Endodermal cell (in vitro differentiated cells): ENCODE measurements at places on chromosomes 7 and 10. TPM values are rescaled to one million over a fixed set of nuclear protein-coding genes. Genes with fewer than 3 reads are reported as not detected.
A peak's percentile ranks its signal among the peaks of the same experiment; 100 is the strongest.

- H3K36me3 ChIP-seq = no peaks in the 10 kb centered on the region
- H3K27me3 ChIP-seq = peaks cover 8% of the 10 kb centered on the region
- H3K4me1 ChIP-seq = no peaks in the 10 kb centered on the region
- no peak overlapping the region for H3K27ac ChIP-seq
Measured at GRCh38 chr7:143005632-143006260, 21.2 kb downstream of the OR9A2 start.

GRCh38 chr10:20922033-20922432 lies 24.9 kb upstream of the NEBL start:
- no peaks in the 10 kb centered on the region for H3K27me3 ChIP-seq
- H3K4me3 ChIP-seq = no peak overlapping the region
- H3K36me3 ChIP-seq = no peaks in the 10 kb centered on the region
- peaks cover 2% of the 10 kb centered on the region for H3K4me1 ChIP-seq
- no peak for DNase-seq
- no peak overlapping the region for H3K27ac ChIP-seq

DNA sequence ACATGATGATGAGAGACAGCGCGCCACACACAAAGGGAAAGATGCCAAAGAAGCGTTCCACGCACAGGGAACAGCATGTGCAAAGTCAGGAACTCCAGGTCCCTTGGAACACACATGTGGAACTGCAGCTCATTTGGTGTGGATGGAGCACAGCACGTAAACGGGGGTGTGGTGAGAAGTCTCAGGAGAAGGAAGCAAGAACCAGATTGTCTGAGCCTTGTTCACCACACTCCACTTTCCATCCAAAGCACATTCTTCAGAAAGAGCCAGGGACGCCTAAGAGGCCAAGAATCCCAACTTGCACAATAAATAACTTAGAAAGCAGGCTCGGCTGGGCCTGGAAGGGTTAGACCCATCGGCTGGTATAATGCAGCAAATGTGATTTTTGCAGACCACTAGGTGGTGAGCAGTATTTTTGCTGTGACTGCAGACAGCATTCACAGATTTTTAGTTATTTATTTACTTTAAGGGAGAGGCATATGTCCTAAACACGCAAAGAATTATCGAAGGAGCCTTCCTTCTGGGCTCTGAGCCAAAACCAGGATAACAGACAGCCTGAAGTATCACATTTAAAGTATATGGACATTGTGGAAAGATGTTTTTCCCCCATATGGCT lies 27.9 kb upstream of the ASCC1 start:
- no peak overlapping the region for H3K4me3 ChIP-seq
- DNase-seq = no peak
- H3K36me3 ChIP-seq = no peaks in the 10 kb centered on the region
- H3K27me3 ChIP-seq = no peaks in the 10 kb centered on the region
- peaks cover 21% of the 10 kb centered on the region for H3K4me1 ChIP-seq

GRCh38 chr7:98733036-98733435 lies 116.0 kb downstream of the NPTX2 start:
- no peaks in the 10 kb centered on the region for H3K4me1 ChIP-seq
- H3K4me3 ChIP-seq = no peak overlapping the region
- peak; percentile 94 for DNase-seq
- H3K36me3 ChIP-seq = no peaks in the 10 kb centered on the region
- H3K27me3 ChIP-seq = no peaks in the 10 kb centered on the region

DNA sequence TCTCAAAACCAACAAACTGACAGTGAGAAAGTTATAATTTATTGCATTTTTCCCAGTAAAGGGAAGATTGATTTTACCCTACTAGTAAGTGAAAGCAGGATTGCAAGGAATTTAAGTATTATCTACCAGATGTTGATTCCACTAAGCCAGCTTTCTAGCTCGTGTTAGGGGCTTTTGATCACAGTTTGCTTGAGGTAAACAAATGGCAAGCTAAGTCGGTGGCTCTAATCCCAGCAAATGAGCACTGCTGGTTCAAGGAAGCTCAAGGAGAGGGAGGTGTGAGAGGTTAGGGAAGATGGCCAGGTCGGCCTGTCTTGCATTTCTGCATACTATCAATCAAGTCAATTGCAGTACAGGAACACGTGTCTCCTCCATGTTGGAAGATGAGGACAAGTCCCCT lies 448.7 kb upstream of the POM121L12 start:
- no peak overlapping the region for H3K27ac ChIP-seq
- no peaks in the 10 kb centered on the region for H3K36me3 ChIP-seq
- peak; percentile 74 for DNase-seq
- peaks cover 5% of the 10 kb centered on the region for H3K4me1 ChIP-seq
- peaks cover 75% of the 10 kb centered on the region for H3K27me3 ChIP-seq

Gene SPDYE1
- 0.15 TPM in 1 of 2 replicates, not detected in the other for total RNA-seq

Gene TFEC
- total RNA-seq = not detected in 2 replicates

- no peak overlapping the region for H3K4me3 ChIP-seq
- H3K36me3 ChIP-seq = no peaks in the 10 kb centered on the region
- DNase-seq = peak; percentile 82
- no peaks in the 10 kb centered on the region for H3K27me3 ChIP-seq
- no peak overlapping the region for H3K27ac ChIP-seq
Measured at GRCh38 chr10:78634389-78634815, 434.4 kb upstream of the ZMIZ1 start.

- H3K4me1 ChIP-seq = peaks cover 11% of the 10 kb centered on the region
- peak; percentile 17 for DNase-seq
- peaks cover 51% of the 10 kb centered on the region for H3K36me3 ChIP-seq
- no peak overlapping the region for H3K27ac ChIP-seq
- H3K27me3 ChIP-seq = no peaks in the 10 kb centered on the region
- no peak overlapping the region for H3K4me3 ChIP-seq
Measured at GRCh38 chr7:50674896-50675835, 107.5 kb downstream of the GRB10 start.

Gene SLC4A2
- 284 to 295 TPM (median 290 TPM) in 3 replicates for total RNA-seq

DNA sequence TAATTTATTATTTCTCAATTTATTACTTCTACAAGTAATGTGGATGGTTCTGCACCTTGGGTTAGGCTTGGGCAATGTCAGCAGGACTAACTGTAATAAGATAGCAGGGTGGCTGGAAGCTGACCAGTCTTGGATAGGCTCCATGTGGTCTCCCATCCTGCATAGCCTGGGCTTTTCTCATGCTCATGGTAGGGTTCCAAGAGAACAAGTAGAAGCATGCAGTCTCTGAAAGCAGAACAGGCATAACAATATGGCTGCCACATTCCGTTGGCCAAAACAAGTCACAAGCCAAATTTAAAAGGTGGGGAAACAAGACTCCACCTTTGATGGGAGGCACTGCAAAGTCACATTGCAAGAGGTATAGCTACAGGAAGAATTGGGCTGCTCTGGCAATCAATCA lies 98.6 kb upstream of the MDFIC start:
- no peaks in the 10 kb centered on the region for H3K4me1 ChIP-seq
- DNase-seq = peak; percentile 48
- no peak overlapping the region for H3K27ac ChIP-seq

- no peak overlapping the region for H3K4me3 ChIP-seq
- H3K27me3 ChIP-seq = peaks cover 11% of the 10 kb centered on the region
- DNase-seq = no peak
- no peak overlapping the region for H3K27ac ChIP-seq
- H3K36me3 ChIP-seq = no peaks in the 10 kb centered on the region
Measured at GRCh38 chr10:26887611-26888215, 27.0 kb upstream of the ABI1 start.

DNA sequence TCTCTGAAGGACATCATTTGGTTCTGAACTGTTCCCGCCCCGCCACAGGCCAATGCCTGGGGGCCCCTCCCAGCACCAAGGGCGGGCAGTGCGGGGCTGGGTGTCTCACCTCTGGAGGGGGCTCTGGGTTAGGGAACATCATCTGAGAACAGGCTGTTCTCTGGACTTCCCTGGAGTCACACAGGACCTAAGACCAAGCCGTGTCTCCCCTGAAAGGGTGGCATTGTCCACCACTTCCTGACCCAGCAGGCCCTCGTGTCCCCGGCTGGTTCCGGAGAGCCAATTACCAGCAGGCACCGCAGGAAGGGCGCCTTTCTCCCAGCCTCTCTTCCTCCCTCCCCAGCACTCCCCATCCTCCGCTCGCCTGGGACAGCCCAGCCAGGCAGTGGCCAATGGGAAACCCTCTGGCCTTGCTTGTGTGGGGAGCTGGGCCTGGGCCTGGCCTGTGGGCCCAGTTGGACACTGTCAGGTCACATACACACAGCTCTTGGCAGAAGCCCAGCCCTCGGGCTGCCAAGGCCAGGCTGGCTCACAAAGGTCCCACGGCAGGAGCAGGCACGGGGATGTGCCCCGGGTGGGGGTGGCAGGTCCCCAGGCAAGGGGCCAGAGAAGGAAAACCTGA lies 119.5 kb downstream of the SPDYE5 start:
- no peak overlapping the region for H3K4me3 ChIP-seq
- peaks cover 13% of the 10 kb centered on the region for H3K36me3 ChIP-seq
- no peaks in the 10 kb centered on the region for H3K27me3 ChIP-seq
- peak; percentile 87 for DNase-seq
- H3K4me1 ChIP-seq = no peaks in the 10 kb centered on the region
- peak overlapping the region; percentile 60 for H3K27ac ChIP-seq

- no peak overlapping the region for H3K27ac ChIP-seq
- no peaks in the 10 kb centered on the region for H3K36me3 ChIP-seq
- no peaks in the 10 kb centered on the region for H3K4me1 ChIP-seq
- no peak overlapping the region for H3K4me3 ChIP-seq
- H3K27me3 ChIP-seq = peaks cover 22% of the 10 kb centered on the region
Measured at GRCh38 chr7:117098457-117098856, 145.2 kb downstream of the ST7 start.

Gene ADCY1
- 8.8 to 19.5 TPM (median 18.5 TPM) in 3 replicates for total RNA-seq

Gene NIPSNAP2
- total RNA-seq = 62.2 to 66.4 TPM (median 63.5 TPM) in 3 replicates

GRCh38 chr7:117790731-117791130 lies 82.5 kb downstream of the CTTNBP2 start:
- no peaks in the 10 kb centered on the region for H3K4me1 ChIP-seq
- H3K4me3 ChIP-seq = no peak overlapping the region
- H3K36me3 ChIP-seq = no peaks in the 10 kb centered on the region
- no peaks in the 10 kb centered on the region for H3K27me3 ChIP-seq
- no peak overlapping the region for H3K27ac ChIP-seq
- no peak for DNase-seq

Gene RPEL1
- total RNA-seq = not detected in 3 replicates

DNA sequence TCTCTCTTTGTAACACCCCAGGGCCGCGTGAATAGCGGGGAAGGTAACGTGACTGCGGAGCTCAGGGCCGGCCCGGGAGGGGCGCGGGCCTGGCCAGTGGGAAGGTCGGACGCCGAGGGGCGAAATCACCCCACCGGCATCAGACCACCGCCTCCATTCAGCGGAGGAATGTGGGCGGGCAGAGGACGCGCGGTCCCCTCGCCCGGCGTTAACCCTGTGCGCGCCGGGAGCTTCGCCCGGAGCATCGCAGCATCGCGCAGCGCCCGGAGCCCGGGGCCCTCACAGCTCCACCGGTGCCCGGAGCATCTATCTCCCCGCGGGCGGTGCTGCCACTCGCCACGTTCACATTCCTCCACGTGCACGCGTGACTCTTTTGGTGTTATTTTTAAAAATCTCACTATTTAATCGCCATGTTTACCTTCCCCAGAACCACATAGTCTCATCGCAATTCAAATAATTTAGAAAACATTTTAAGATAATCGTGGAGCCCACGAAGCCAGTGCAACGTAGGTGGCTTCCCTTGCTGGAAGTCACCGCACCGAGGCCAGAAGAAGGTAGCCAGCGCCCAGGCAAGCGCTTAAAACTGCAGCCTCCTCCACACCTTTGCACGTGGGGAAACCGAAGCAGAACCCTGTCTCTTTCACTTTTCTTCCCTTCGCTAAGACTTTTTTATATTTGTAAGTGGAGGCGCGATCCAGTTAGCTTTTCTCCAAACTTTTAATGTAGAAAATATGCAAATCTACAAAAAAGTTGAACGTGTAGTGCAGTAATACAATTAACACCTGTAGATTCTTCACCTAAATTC lies 21.8 kb downstream of the FGFBP3 start:
- H3K4me1 ChIP-seq = peaks cover 13% of the 10 kb centered on the region
- no peaks in the 10 kb centered on the region for H3K27me3 ChIP-seq
- no peaks in the 10 kb centered on the region for H3K36me3 ChIP-seq

- DNase-seq = peak; percentile 61
- H3K27me3 ChIP-seq = no peaks in the 10 kb centered on the region
- no peaks in the 10 kb centered on the region for H3K4me1 ChIP-seq
- H3K27ac ChIP-seq = peak overlapping the region; percentile 94
- H3K4me3 ChIP-seq = no peak overlapping the region
Measured at GRCh38 chr10:55410415-55410885, 609.4 kb upstream of the PCDH15 start.

Gene DUS4L
- 12.7 to 18.0 TPM (median 15.9 TPM) in 3 replicates for total RNA-seq

- no peak overlapping the region for H3K4me3 ChIP-seq
- peaks cover 12% of the 10 kb centered on the region for H3K4me1 ChIP-seq
- H3K27me3 ChIP-seq = no peaks in the 10 kb centered on the region
- DNase-seq = peak; percentile 58
- H3K36me3 ChIP-seq = no peaks in the 10 kb centered on the region
- H3K27ac ChIP-seq = peak overlapping the region; percentile 59
Measured at GRCh38 chr10:123870260-123870659, 21.3 kb downstream of the CPXM2 start.

Gene NEUROD6
- not detected in 2 replicates for total RNA-seq

- H3K4me1 ChIP-seq = peaks cover 14% of the 10 kb centered on the region
- H3K27me3 ChIP-seq = no peaks in the 10 kb centered on the region
- peak; percentile 93 for DNase-seq
Measured at GRCh38 chr10:133308421-133309099, at the start of the genes TUBGCP2 and ZNF511. Gene TUBGCP2 (minus strand): TSS chr10:133308872. CDS start chr10:133302941, 5,931 bp downstream. Gene ZNF511 (plus strand): TSS chr10:133308914. CDS start chr10:133308944, 30 bp downstream.

Gene FRMPD2
- total RNA-seq = 0.09 to 0.44 TPM (median 0.15 TPM) in 3 replicates

DNA sequence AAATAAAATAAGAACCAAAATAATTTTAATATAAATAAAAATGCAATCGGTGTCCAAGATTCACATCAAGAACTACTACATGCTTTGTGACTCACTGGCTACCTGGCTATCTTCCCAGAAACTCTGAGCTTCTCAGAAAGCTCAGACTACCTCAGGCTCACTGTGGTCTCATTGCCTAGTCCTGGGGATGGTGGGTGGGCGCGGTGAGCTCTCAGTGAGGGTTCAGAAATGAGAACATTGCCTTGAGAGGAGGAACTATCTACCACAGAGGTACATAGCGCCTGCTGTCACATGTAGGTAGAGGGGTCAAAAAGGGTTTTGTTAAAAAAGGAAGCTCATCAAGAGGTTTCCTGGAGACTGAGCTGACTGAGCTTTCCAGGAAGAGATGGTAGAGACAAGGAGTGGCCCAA lies 108.0 kb downstream of the WDFY4 start:
- H3K4me3 ChIP-seq = no peak overlapping the region
- no peaks in the 10 kb centered on the region for H3K36me3 ChIP-seq
- H3K4me1 ChIP-seq = no peaks in the 10 kb centered on the region
- H3K27me3 ChIP-seq = no peaks in the 10 kb centered on the region

DNA sequence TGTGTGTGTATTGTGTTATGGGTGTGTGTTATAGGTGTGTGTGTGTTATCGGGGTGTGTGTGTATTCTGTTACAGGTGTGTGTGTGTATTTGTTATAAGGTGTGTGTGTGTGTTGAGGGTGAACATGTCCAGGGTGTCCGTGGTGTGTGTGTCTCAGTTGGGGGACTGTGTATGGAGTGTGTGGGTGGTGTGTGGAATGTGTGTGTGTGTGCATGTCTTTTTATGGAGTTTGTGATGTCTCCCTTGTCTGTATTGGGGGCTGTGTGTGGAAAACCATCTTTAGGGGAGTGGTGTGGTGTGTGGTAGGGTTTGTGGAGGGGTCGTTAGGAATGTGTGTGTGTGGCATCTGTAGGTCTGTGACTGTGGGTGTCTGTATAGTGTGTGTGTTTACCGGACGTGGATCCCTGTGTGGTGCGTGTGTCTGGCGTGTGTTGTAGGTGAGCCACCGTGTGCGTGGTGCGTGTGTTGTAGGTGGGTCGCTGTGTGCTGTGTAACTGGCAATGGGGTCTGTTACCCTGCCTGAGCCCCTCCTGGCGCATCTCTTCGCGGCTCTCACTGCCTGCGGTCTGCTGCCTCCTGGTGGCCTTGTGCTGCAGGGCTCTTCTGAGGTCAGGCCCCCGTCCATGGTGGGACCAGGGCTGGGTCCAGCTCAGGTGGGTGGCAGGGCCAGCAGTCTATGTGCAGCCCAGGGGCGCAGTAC lies 61.7 kb downstream of the PALD1 start:
- no peaks in the 10 kb centered on the region for H3K27me3 ChIP-seq
- no peak overlapping the region for H3K4me3 ChIP-seq
- peaks cover 8% of the 10 kb centered on the region for H3K36me3 ChIP-seq

Gene PDZD8
- total RNA-seq = 33.2 to 60.2 TPM (median 60.1 TPM) in 3 replicates

Gene PLCE1
- 14.2 to 22.8 TPM (median 14.3 TPM) in 3 replicates for total RNA-seq
